Astrocyte (in vitro differentiated cells and primary cell): ENCODE measurements at places on chromosomes 7 and 10. TPM values are rescaled to one million over a fixed set of nuclear protein-coding genes. Genes with fewer than 3 reads are reported as not detected.

Gene CACNA2D1
- total RNA-seq: 53.4 and 65.4 TPM in 2 replicates

Gene SMO
- 20.0 and 22.6 TPM in 2 replicates for total RNA-seq

Gene PIK3CG
- total RNA-seq: 0.10 and 0.82 TPM in 2 replicates

Gene MMP21
- not detected in 2 replicates for total RNA-seq

Gene EMX2
- total RNA-seq: not detected in 2 replicates

Gene TRIP6
- 86.9 and 99.9 TPM in 2 replicates for total RNA-seq

Gene CFAP69
- total RNA-seq: 1.1 and 2.0 TPM in 2 replicates

Gene FAM13C
- total RNA-seq: 8.7 and 9.3 TPM in 2 replicates

Gene SPDYE9
- not detected in 2 replicates for total RNA-seq

Gene KCNIP2
- total RNA-seq: 1.9 and 2.5 TPM in 2 replicates

DNA sequence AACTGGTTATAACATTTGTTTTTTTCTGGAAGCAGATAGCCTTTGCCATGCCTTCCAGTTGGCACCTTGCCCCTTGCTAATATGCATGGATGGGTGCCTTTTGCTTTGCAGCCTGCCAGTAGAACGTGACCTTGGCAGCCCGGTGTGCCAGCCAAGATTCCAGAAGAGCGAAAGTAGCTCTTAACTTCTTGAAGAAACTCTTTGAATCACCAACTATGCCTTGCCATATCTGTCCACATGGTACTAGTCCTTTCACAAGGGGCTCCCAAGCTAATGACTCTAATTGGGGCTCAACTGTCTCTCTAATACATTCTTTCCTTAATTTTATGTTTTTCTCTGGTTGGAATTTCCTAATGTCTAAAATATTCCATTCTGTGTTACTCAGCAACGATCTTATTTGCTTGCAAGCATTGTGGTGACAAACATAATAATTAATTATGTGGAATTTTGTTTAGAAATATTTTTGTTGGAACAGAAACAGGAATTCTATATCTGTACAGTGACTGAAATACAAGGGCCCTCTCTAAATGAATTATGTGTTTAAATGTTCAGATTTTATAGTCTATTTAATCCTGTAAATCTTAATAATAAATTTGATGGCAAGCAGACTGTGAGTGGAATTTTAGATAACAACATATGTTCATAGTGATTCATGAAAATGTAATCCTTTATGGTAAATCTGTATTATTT lies 45.8 kb downstream of the HDAC9 start:
- peak; percentile 63 for DNase-seq

GRCh38 chr7:151064454-151064853 lies 5.1 kb downstream of the SLC4A2 start:
- no peak for DNase-seq

GRCh38 chr10:49518982-49519578 lies 19.8 kb downstream of the ERCC6 start:
- peak; percentile 32 for DNase-seq

- DNase-seq: no peak
Observed at GRCh38 chr7:141441837-141442627, 109.2 kb upstream of the AGK start.

DNA sequence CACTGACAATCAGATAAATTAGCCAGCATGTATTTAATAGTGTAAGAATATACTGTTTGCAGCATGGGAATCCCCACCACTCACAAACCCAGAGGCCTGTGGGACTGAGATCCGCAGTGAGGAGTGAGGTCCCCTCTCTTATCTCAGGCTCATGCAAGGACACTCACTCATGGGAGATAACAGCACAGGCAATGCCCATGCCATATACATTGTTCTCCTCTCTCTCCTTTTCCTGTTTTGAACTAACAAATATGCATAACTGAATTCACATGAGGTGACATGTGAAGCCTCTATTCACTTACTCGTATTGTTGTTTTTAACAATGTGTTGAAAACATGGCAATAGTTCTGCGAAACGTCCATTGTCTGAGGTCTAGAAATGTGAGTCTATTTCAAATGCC lies 230.5 kb downstream of the ARHGAP21 start:
- DNase-seq: no peak

GRCh38 chr7:92639213-92639896 lies 49.2 kb upstream of the FAM133B start:
- no peak for DNase-seq

GRCh38 chr7:3204526-3204925 lies 96.5 kb upstream of the SDK1 start:
- no peak for DNase-seq

DNA sequence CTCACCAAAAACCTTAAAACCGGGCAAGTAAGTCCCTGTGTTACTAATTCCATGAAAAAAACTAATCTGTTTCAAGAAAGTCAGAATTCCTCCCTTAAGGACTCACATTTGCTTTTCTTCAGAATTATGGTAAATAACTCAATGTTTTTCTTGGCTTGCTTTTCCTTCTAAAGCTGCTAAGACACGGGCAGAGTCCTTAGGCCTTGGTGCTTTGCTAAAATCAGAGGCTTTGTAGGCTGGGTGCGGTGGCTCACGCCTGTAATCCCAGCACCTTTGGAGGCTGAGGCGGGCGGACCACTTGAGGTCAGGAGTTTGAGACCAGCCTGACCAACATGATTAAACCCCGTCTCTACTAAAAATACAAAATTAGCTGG lies 32.0 kb downstream of the GNA12 start:
- peak; percentile 68 for DNase-seq

- peak; percentile 87 for DNase-seq
Observed at GRCh38 chr10:83603708-83604107, 535.6 kb upstream of the GHITM start.

DNA sequence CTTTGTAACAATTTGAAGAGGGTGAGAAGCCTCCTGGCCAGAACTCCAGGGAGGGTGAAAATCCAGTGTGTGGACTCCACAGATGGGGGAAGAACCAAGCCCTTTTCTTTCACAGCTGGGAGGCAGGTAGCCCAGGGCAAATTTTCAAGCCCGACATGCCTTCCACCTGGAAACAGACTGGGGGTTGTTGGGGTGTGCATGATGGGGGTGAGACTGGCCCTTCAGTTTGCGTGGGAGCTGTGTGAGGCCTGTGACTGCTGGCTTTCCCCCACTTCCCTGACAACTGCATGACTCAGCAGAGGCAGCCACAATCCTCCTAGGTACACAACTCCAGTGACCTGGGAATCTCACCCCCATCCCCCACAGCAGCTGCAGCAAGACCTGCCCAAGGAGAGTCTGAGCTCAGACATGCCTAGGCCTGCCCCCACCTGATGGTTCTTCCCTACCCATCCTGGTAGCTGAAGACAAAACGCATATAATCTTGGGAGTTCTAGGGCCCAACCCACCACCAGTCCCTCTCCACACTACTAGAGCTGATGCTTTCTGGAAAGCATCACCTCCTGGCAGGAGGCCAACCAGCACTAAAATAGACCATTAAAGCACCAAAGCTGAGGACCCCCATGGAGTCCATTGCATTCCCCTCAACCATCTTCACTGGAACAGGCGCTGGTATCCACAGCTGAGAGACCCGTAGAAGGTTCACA lies 445.4 kb downstream of the TFEC start:
- DNase-seq: peak; percentile 4

GRCh38 chr10:73850863-73851461 lies 23.4 kb downstream of the CAMK2G start:
- peak; percentile 55 for DNase-seq

DNA sequence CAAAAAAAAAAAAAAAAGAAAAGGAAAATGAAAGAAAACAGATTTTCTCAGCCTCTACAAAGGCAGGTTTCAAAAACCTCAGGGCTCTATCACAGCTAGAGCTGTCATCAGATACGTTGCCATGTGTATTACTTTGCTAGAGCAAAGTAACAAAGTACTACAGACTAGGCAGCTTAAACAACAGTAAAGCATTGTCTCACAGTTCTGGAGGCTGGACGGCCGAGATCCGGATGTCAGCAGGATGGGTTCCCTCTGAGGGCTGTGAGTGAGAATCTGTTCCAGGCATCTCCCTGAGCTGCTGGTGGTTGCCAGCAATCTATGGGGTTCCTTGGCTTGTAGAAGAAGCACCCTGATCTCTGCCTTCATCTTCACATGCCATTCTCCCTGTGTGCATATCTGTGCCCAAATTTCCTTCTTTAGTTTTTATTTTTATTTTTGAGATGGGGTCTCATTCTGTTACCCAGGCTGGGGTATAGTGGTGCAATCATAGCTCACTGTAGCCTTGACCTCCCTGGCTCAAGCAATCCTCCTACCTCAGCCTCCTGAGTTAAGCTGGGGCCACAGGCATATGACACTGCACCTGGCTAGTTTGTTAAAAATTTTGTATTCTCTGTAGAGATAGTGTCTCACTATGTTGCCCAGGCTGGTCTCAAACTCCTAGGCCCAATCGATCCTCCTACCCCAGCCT lies 48.9 kb upstream of the KDM7A start:
- DNase-seq: no peak

DNA sequence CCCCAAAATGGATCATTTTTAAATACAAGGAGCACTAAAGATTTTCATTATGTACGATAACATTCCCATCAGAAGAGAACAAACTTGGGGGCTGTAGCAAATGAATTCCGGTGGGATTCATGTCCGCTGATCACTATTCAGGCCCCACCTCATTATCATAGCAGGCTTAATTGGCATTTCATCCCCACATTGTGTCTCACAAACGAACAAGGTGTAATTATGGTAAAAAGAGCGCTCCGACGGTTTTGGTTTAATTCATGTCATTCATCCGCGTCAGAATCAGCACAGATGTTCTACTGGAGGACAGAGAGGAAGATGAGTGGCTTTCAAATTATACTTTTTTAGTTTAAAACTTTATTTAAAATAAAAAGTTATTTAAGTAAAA lies 124.7 kb downstream of the MAD1L1 start:
- DNase-seq: no peak

- no peak for DNase-seq
Observed at GRCh38 chr10:2882628-2883027, 184.7 kb upstream of the PFKP start.

- DNase-seq: peak; percentile 50
Observed at GRCh38 chr7:73701357-73701995, 18.0 kb downstream of the STX1A start.

GRCh38 chr10:13949844-13950542 lies 363.2 kb downstream of the PRPF18 start:
- peak; percentile 97 for DNase-seq

- no peak for DNase-seq
Observed at GRCh38 chr10:19119191-19119590, 70.6 kb downstream of the MALRD1 start.

- no peak for DNase-seq
Observed at GRCh38 chr7:91379991-91380390, 115.8 kb downstream of the FZD1 start.

GRCh38 chr10:96919785-96920430 lies 87.8 kb downstream of the LCOR start:
- peak; percentile 95 for DNase-seq

GRCh38 chr7:84900215-84900614 lies 286.6 kb downstream of the SEMA3D start:
- no peak for DNase-seq

- DNase-seq: no peak
Observed at GRCh38 chr10:67803588-67804394, 34.2 kb downstream of the DNAJC12 start.

DNA sequence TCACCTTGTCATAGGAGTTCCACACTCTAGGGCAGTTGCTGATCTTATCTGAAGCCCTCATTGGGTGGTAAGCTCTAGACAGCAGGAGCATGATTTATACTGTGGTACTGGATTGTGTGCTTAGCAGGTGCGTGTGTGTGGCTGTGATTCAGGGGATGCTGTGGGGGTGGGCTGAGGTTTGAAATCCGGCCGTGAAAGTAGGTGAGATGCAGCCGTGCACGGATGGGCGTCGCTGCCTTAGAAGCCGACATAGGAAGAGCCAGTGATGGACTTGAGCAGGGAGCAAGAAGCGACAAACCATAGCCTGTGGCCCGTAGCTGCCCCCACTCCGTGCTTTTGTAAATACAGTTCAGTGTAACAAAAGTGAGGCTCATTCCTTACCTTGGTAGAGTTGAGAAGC lies 38.2 kb downstream of the PROSER2 start:
- DNase-seq: no peak

DNA sequence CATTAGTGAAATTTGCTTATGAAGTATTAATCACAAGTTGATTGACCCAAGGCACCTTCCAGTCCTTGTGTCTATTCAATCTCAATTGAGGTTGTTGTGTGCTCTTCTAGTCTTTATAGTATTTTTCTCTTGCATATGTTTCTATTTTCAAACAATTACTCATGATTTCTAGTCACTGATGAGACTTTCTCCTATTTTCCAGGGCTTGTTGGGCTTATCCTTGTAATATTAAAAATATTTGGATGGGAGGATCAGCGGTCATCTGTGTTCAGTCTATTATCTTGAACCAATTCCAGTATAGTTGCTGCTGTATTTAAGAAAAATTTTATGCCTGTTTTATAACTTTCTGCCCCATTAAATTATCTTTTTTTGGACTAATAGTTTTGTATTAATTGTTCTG lies 154.4 kb downstream of the PTEN start:
- no peak for DNase-seq
